ENCODE measurements at places on chromosomes 3 and 15.
A peak's percentile ranks its signal among the peaks of the same experiment; 100 is the strongest.

DNA sequence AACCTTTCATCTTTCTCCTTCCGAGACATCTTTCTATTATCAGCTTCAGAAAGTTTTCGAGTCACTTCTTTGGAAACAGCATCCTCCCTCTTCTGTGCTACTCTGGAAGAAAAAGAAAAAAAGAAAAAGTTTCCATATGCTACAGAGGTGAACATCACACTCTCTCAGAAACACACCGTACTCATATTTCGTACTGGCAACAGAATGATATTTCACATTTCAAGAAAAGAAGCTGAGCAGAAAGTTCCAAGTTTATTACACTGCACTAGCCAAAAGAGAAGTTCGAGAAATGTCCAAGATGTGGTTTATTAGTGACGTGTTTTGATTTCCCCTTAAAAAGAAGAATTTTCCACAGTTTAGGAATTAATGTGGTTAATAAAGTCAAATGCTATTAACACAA lies 6.0 kb downstream of the SSR3 start:
- no peak for DNase-seq

DNA sequence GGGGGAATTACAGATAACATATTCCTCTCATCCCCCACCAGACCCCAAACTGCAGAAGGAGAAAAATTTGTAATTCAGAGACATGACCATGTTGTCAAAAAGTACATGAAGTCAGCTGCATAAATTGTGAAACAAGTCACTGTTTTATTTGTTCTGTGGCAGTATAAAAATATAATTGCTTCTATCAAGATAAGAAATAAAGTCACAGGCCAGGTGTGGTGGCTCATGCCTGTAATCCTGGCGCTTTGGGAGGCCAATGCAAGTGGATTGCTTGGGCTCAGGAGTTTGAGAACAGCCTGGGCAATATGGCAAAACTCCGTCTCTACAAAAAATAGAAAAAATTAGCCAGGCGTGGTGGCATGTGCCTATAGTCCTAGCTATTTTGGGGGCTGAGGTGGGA lies 87.7 kb upstream of the DPH6 start:
- no peak for DNase-seq

DNA sequence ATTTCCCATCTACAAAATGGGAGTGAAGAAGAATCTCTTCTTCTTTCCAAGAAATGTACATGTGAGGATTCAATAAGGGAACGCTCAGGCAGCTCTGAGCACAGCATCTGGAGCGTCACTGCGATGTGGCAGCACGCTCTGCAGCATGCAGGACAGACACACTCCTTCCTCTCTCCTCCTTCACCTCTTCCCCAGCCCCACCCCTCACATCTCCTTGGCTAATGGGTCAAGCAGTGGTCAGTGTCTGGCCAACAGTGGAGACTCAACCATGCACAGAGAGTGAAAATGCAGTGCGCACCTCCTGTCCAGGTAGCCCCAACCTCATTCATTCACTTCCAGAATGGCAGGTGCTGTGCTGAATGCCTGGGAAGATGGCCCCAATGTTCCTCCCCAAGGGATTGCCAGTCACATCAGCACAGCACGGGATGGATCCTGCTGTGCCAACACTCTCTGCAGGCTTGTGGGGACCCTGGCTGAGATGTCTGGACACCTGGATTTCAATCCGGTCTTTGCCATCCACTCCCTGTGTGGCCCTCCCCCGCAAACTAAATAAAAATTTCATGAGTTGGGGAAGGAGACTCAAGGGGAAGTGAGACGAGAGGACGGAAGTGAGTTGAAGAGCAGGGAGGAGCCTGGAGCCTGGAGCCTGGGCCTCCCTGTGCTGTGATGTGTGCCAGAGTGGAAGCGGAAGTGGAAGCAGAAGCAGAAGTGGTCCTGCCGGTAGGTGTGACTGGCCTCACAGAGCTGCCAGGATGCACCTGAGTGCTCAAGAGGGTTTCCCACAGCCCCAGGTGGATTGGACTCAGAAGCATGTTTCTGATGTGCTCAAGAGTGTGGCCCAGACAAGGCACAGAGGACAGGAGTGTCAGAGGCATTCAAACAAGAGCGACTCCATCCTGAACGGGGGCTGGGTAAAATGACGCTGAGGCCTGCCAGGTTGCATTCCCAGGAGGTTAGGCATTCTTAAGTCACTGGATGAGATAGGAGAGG lies 163.9 kb downstream of the SMAD6 start:
- DNase-seq = peak; percentile 85

DNA sequence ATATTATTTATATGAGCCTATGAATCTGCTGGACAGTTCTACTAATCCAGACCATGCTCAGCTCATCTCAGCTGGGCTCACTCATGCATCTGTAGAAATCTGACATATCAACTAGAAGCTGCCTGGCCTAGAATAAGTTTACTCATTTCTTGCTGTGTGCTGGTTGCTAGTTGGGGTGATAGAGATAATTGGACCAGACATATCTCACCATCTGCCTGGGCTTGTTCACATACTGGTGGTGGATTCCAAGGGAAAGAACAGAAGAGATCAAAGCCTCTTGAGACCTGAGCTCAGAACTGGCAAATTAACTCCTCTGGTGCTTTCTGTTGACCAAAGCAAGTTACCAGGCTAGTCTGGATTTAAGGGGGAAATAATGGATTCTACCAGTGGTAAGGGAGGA lies 109.1 kb downstream of the NSUN3 start:
- no peak for DNase-seq

- DNase-seq = no peak
Measured at GRCh38 chr3:133733226-133733625, 13.0 kb upstream of the TF start.

GRCh38 chr3:120145542-120146285 lies 51.5 kb upstream of the GSK3B start:
- DNase-seq = no peak

DNA sequence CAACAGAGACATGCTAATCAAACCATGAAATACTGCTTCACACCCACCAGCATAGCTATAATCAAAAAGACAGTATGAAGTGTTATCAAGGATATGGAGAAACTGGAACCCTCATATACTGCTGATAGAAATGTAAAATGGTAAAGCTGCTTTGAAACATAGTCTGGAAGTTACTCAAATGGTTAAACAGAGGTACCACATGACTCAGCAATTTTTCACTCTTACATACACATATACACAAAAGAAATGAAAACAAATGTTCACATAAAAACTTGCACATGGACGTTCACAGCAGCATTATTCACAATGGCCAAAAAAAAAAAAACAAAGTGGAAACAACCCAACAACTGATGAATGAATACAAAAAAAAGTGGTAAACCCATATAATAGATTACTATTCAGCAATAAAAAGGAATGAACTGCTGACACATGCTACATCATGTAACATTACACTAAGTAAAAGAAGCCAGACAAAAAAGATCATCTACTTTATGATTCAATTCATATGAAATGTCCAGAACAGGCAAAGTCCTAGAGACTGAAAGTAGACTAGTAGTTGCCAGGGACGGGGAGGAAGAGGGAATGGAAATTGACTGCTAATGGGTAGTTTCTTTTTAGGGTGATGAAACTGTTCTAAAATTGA lies 23.2 kb downstream of the ZNF148 start:
- DNase-seq = no peak

DNA sequence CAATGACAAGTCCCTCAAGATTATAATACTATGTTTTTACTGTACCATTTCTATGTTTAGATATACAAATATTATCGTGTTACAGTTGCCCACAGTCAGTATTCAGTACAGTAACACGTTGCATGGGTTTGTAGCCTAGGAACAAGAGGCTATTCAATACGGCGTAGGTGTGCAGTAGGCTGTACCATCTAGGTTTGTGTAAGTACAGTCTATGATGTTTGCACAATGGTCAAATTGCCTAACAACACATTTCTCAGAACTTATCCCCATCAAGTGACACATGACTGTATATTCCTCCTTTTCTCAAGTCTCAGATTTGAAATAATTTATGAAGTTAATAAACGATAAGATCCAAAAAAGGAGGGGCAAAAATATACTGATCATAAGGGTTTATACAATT lies 21.7 kb downstream of the ZDHHC3 start:
- no peak for DNase-seq

GRCh38 chr3:13132281-13132680 lies 59.1 kb upstream of the IQSEC1 start:
- DNase-seq = no peak

GRCh38 chr3:52353291-52353855 lies 37.3 kb downstream of the DNAH1 start:
- no peak for DNase-seq

DNA sequence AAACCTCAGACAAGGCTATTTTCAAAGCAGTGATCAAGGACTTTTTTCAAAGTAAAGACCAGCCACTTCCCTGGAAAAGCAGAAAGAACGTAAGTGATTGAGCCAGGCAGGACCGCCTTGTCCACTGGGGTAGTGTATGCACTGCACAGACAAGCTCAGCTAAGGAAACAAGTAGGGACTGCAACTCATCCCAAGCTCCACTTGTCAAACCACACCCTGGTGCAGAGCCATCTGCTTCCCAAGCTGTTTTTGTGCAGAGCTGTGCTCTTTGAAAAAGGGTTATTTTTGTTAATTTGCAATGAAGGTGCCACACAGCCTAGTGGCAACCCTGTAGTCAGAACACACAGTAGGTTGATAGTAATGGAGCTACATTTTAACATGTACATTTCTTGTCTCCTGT lies 193.3 kb downstream of the ADAMTS9 start:
- no peak for DNase-seq

GRCh38 chr3:196629228-196629627 lies 10.3 kb upstream of the NRROS start:
- DNase-seq = no peak

DNA sequence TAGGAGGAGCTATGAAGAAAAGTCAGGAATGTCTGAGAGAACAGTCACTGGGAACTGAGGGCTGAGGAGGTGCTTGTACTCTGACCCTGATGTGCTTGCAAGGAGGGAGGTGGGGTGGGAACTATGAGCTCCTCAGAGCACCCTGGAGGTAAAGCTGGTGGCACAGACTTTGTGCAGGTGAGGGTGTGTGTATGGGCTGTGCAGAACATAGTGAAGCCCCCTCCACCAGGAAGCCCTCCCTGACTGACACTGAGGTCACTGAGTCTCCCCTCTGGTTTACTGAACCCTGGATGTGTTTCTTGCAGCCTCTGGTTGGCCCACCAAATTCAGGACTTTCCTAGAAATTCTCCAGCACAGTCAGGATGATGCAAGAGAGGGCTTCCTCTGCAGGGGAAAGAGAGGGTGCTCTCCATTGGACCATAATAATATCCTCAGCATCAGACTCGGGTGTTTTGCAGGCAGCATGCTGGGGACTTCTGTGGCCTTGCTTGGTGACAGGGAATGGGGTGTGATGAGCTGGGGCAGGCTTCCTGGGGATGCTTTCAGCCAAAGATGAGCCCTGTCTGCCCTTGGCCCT lies 1.5 kb upstream of the ISLR start:
- DNase-seq = no peak

GRCh38 chr3:86229775-86230094 lies 761.2 kb downstream of the VGLL3 start:
- DNase-seq = no peak

DNA sequence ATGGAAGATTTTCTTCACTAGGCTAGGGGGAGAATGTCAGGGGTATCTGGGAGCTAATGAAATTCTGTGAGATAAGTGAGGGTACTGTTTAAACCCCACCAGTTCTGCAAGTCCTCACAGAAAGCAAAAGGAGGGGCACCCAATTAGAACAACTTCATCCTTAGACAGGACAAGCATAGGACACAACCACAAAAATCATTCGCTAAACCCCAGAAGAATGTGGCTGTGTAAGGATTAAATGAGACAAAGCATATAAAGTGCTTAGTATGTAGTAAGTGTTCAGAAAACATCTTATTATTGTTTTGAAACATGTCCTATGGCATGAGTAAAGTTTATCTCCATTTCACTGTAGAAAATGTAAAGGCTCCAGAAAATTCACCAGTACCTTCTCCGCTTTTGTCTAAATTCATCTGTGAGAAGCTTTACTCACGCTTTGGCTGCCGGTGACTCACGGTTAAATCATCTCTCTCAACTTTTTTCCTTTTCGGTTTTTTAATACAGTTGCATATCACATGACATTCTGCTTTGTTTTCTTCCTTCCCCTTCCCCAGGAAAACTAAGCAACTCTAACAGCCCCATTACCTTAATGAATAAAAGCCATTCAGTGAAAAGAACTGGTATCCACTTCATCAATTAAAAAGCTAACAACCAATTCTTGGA lies 1.7 kb downstream of the CLRN1 start:
- DNase-seq = no peak

DNA sequence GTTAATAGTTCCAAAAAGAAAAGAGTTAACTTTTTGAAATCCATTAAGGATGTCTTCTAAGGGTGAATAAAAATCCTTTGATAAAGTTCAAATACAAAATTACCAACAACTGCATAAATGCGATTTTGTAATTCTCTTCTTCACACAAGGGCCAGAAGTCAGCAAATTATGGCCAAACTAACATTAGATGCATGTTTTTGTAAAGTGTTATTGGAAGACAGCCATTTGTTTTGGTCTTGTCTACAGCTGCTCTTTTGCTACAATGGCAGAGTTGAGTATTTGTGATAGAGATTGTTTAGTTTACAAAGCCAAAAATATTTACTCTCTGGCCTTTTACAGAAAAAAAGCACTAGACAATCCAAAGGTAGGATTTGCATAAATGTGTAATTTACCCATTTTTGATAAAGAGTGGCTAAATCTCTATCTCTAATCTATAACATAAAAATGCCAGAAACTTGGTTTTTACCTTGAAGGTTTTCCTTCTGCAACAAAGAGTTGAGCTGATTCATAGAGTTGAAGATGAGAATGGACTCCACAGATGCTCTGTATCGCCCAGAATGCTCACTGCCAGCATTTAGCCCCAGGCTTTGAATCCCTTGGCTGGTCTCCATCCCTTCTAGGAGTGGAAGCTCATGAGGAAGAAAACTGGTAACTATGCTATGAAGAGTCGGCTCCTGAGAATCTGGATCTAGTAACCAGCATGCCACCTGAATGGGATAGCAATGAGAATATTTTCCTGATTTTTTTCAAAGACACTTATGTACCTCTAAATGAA lies 64.5 kb downstream of the POLQ start:
- no peak for DNase-seq

DNA sequence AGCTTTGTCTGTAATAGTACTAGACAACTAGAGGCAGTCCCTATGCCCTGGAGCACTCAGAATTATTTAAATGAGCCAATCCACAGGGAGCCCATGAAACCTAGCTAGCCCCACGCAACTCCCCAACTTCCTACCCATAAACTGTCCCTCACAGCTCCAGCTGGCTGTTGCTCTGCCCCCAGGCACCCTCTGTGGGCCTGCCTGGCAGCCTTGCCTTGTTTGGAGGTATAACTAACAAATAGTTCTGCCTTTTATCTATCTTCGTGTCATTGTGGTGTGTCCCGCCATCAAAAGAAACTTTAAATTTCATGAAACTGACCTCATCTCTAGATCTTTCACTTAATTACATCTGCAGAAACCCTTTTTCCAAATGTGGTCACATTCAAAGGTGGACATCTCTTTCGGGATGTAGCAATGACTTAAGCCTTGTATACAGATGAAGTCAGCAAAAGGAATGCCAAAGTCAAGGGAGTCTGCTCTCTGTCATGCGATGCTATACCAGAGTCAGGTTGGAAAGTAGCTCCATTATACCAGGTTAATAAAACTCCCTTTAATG lies 1.8 kb upstream of the RTP3 start:
- DNase-seq = no peak
